RPMI8226 (cell line): ENCODE measurements at places on chromosomes 1 and 21.

- DNase-seq: no peak
Observed at GRCh38 chr1:77742011-77742555, 17.6 kb downstream of the USP33 start.

DNA sequence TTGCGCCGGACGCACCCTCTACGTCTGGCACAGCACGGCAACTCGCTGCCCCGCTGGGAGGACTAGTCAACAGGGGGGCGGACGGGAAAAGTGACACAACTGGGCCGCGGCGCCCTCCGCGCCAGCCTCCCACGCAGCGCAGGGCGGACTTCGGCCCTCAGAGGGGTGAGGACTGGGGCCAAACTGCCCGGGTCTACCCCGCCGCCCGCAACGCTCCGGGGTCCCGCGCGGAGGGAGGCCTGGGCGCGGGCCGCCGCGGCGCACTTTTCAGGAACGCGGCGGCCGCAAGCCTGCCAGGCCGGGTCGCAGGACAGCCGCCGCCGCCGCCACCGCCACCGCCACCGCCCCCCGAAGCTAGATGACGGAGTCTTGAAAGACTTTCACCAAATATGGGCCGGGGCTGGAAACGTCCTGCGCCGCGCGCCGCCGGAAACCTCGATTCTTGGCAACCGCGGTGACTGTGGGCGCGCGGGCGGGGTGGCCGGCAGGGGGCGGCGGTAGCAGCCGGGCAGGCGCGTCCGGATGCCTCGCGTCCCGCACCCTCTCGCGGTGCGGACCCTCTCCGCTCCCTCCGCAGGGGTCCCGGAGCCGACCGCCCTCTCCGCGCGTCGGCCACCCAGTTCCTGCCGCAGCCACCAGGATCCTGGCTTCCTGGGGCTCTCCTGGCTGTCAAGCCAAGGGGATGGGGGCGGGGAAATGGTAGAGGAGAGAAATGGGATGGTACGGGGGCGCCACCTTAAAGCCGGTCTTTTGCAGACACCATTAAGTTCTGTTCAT is 3.7 kb upstream of the CCN1 start:
- peak; percentile 60 for DNase-seq

GRCh38 chr1:84632673-84633434 is 57.4 kb downstream of the SSX2IP start:
- DNase-seq: no peak

DNA sequence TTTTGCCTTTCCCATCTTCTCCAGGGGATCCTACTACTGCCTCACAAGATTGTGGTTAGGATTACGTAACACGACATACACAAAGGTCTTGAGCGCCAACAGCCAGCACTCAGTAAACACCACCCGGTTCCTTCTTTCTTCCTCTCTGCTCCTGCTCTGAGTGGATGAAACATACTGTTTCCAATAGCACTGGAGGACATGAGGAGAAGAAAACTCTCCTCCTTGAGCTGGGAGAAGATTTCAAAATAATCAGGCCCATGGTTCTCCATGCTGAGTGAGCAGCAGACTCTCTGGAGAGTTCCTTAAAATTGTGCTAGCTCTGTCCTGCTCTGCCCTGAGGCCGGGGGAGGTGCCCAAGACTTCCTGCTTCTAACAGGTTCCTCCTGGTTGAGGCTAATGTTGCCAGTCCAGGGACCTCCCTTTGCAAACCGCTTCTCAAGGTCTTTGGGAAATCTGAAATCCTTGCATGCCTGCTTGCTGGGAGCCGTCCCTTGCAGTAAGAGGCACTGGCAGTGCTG is 29.4 kb upstream of the MX1 start:
- DNase-seq: no peak

- DNase-seq: peak; percentile 10
Observed at GRCh38 chr1:234973426-234974250, 155.0 kb downstream of the TOMM20 start.

DNA sequence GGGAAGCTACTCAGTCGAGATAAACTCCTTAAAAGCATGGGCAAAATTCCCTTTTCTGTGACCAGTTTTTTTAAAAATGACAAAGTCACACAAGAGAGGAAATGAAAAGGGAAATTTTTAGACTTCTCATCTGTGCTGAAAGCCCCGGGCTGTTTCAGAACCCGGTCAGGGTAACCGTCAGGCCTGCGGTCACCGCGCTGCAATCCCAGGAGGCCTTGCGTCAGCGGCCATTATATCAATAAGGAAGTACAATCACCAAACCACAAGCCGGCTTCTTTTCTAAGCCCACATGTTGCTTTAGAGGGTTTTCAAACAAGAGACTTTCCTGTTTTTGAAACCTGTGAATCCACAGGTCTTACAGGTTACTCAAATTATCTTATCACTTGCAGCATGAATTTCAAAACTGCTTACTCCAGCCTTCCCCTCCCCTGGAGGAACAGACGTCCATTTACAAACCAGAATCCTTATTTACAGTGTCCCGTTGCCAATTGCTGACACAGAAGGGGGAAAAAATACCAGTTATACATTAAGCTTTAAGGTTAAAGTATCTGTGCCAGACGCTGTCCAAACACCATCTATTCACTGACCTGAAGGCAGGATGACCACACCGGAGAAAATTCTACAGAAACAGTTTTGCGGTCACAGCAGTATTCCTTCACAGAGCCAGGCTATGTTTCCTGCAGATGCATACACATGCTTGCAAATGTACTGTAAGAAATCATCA is 165.3 kb downstream of the TOMM20 start:
- DNase-seq: peak; percentile 96

GRCh38 chr1:84402060-84402459 is 3.8 kb downstream of the DNASE2B start:
- DNase-seq: no peak

GRCh38 chr1:224435318-224435763 is 744 bp upstream of the WDR26 start:
- peak; percentile 61 for DNase-seq

DNA sequence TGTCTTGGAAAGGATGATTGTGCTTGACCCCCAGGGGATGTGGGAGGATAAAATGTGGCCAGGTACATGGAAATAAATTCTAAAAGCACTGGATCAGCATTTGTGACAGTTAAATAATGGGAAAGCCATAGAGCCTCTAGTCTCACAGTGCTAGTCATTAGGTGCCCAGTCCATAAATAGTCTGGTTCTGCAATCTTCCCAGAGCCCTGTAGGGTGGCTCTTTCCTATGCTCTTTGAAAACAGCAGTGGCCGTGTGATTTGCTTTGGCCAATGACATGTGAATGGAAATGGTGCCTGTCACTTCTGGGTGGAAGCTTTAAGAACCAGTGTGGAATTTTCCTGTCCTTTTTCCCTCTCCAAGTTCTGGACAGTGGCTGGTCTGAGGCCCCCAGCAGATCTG is 113.2 kb downstream of the TRABD2B start:
- no peak for DNase-seq
